ENCODE measurements at places on chromosomes 16 and 17.

DNA sequence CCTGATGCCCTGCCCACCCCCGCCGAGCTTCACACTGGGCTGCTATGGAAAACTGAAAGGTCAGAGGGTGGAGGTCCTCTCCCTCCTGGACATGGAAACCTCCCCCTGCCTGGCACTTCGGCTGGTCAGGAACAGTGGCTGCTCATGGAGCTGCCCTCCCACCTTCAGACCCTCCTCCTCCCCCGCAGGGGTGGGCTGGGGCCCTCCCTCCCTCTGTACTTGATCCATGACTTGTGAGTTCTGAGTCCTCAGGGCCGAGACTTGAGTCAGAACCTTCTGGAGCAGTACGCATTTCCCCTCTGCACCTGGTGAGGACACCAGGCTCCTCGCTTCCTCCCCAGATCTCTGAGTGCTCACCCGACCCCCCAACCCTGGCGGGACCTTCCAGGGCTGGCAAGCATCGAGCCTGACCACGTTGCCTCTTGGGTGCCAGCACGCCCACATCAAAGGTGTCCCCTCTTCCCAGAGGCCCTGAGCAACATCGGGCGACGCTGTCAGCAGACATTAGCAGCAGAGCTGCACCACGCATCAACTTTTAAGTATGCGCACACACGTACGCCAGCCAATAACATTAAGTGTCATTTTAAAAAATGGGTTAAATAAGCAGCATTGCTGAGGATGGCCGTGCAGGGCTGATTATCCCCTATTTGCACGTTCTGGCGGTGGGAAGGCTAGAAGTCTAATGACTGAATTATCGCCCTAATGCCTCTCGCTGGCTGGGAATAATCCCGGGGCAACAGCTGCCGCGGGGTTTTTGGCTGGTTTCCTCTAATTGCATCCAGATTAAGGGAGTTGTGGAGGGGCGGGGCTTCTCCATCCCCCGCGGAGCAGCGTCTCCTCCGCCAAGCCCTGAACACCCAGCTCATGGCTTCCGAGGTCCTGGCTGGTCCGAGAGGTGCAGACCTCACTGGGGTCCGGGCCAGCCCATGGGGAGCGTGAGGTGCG lies 98.0 kb downstream of the TBC1D16 start:
- H3K4me3 ChIP-seq, result no peak overlapping the region
- no peaks in the 10 kb centered on the region for H3K36me3 ChIP-seq
- H3K4me1 ChIP-seq, result peaks cover 4% of the 10 kb centered on the region
- H3K27me3 ChIP-seq, result peaks cover 20% of the 10 kb centered on the region

- no peak for DNase-seq
- peak overlapping the region; percentile 80 for H3K27ac ChIP-seq
- H3K27me3 ChIP-seq, result no peaks in the 10 kb centered on the region
- peaks cover 22% of the 10 kb centered on the region for H3K4me1 ChIP-seq
- peak overlapping the region; percentile 56 for H3K4me3 ChIP-seq
Measured at GRCh38 chr17:17793378-17794214, 43.2 kb downstream of the SREBF1 start.

- H3K36me3 ChIP-seq, result no peaks in the 10 kb centered on the region
- H3K4me1 ChIP-seq, result no peaks in the 10 kb centered on the region
- no peak overlapping the region for H3K4me3 ChIP-seq
- no peaks in the 10 kb centered on the region for H3K27me3 ChIP-seq
- no peak overlapping the region for H3K27ac ChIP-seq
Measured at GRCh38 chr17:9976283-9977179, 71.5 kb upstream of the RCVRN start.

DNA sequence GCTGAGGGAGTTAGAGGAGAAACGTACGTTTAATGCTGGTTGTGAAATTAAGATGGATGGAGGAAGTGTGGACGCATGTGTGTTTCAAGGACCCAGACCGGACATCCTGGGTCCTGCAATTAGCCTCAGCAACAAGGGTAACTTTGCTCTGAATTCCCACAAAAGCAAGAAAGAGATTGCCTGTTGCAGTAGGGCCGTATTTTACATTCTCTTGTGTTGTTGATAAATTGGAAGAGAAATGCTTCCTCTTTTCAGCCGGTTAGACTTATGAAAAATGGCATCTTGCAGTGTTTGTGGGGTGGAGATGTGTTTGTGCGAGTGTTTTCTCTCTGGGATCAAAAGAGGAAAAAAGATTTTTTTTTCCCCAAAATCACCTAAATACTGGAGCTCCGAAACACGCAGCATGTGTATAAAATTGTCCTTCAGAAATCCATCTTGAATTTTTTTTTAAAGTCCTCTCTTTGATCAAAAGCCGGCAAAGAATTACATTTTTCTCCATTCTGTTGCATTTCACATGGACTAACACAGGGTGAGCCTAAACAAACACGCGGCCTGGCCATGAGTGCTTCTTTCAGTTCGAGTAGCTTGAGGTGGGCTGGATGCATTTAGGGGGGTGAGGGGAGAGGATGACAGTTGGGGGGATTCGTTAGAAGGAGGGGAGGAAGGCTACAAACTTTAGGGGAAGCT lies 251.6 kb downstream of the C16orf95 start:
- no peak overlapping the region for H3K4me3 ChIP-seq
- no peaks in the 10 kb centered on the region for H3K4me1 ChIP-seq
- no peak overlapping the region for H3K27ac ChIP-seq
- H3K36me3 ChIP-seq, result no peaks in the 10 kb centered on the region
- H3K27me3 ChIP-seq, result peaks cover 36% of the 10 kb centered on the region

- no peaks in the 10 kb centered on the region for H3K27me3 ChIP-seq
- no peaks in the 10 kb centered on the region for H3K36me3 ChIP-seq
- no peak for DNase-seq
- no peak overlapping the region for H3K4me3 ChIP-seq
- H3K27ac ChIP-seq, result no peak overlapping the region
Measured at GRCh38 chr16:85206472-85207356, 94.4 kb upstream of the CIBAR2 start.

GRCh38 chr17:64247836-64248235 lies 15.2 kb downstream of the TEX2 start:
- no peaks in the 10 kb centered on the region for H3K4me1 ChIP-seq
- no peak overlapping the region for H3K4me3 ChIP-seq
- H3K36me3 ChIP-seq, result no peaks in the 10 kb centered on the region
- no peak overlapping the region for H3K27ac ChIP-seq

GRCh38 chr17:44049294-44050060 lies 17.0 kb downstream of the LSM12 start:
- no peak overlapping the region for H3K27ac ChIP-seq
- peaks cover 28% of the 10 kb centered on the region for H3K36me3 ChIP-seq
- no peaks in the 10 kb centered on the region for H3K27me3 ChIP-seq
- no peak for DNase-seq

DNA sequence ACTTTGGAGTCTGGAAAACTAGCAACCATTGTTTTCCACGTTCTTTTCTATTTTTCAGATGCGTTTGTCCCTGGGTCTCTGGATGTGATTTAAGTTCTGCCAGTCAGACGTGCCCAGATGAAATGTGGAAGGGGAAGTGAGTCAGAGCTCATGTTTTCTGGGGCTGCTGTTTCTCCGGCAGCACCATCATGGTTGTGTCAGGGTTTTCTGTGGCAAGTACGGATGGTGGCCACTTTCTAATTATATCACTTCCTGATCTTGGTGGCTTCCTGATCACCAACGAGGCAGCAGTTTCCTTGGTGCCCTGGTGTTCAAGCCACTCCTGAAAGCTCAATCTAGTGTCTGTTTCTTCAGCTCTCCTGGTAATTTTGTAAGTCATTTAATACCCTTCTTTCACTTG lies 31.4 kb upstream of the PMFBP1 start:
- DNase-seq, result peak; percentile 35
- no peaks in the 10 kb centered on the region for H3K27me3 ChIP-seq
- H3K4me3 ChIP-seq, result peak overlapping the region; percentile 66

GRCh38 chr16:30750876-30751465 lies 2.7 kb downstream of the PHKG2 start:
- no peak for DNase-seq
- peaks cover 30% of the 10 kb centered on the region for H3K36me3 ChIP-seq
- H3K27ac ChIP-seq, result peak overlapping the region; percentile 34
- peak overlapping the region; percentile 46 for H3K4me3 ChIP-seq

DNA sequence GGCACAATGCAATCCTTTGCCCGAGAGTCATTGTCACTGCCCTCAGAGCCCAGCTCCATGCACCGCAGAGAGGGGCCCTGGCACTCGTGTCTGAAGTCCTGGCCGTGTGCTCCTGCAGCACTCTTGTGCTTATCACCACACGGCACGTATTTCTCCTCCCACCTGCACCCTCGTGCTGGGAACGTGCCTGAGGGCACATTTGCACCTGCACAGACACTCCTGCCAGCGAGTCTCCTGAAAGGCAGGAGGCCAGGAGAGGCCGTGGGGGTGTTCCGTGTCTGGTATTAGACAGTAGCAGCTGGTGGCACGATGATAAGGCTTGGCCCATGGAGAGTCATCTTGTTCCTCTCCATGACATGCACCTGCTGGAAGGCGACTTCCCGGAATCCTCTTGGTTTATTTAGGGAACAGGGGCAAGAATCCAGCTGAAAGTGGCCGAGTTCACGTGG lies 3.4 kb upstream of the ACSF3 start:
- no peak overlapping the region for H3K27ac ChIP-seq
- H3K4me1 ChIP-seq, result peaks cover 10% of the 10 kb centered on the region
- no peak for DNase-seq
- H3K27me3 ChIP-seq, result peaks cover 22% of the 10 kb centered on the region
- H3K36me3 ChIP-seq, result peaks cover 3% of the 10 kb centered on the region

DNA sequence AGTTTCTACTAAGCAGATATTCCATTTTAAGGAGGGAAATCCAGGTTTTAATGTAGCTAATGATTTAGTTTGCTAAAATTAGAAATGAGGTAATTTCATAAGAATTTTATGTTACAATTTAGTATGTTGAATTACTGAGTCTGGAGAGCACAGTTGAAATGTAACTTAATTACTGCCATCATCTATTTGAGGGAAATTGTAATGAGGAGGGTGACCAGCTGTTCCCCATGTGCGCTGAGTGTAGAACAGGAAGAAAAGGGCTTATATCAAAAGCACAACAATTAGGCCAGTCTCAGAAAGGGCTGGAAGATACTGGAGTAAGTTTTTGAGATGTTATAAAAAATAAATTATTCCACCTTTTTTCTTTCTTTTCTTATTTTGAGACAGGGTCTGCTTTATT lies 735.1 kb upstream of the GOT2 start:
- H3K4me1 ChIP-seq, result no peaks in the 10 kb centered on the region
- DNase-seq, result no peak
- H3K27me3 ChIP-seq, result no peaks in the 10 kb centered on the region
- H3K36me3 ChIP-seq, result no peaks in the 10 kb centered on the region
- no peak overlapping the region for H3K4me3 ChIP-seq

- H3K27ac ChIP-seq, result no peak overlapping the region
- no peak overlapping the region for H3K4me3 ChIP-seq
- no peak for DNase-seq
- H3K4me1 ChIP-seq, result no peaks in the 10 kb centered on the region
- no peaks in the 10 kb centered on the region for H3K36me3 ChIP-seq
Measured at GRCh38 chr16:82177555-82177954, 7.5 kb upstream of the MPHOSPH6 start.

- H3K4me3 ChIP-seq, result peak overlapping the region; percentile 61
- peak; percentile 32 for DNase-seq
- H3K4me1 ChIP-seq, result peaks cover 73% of the 10 kb centered on the region
- no peaks in the 10 kb centered on the region for H3K27me3 ChIP-seq
- peaks cover 80% of the 10 kb centered on the region for H3K36me3 ChIP-seq
- H3K27ac ChIP-seq, result peak overlapping the region; percentile 58
Measured at GRCh38 chr16:9099131-9099625, 7.7 kb downstream of the HAPSTR1 start.

- no peak overlapping the region for H3K27ac ChIP-seq
- no peak for DNase-seq
- H3K27me3 ChIP-seq, result peaks cover 20% of the 10 kb centered on the region
- no peak overlapping the region for H3K4me3 ChIP-seq
- H3K36me3 ChIP-seq, result no peaks in the 10 kb centered on the region
Measured at GRCh38 chr17:79219208-79219935, 144.7 kb downstream of the ENGASE start.

DNA sequence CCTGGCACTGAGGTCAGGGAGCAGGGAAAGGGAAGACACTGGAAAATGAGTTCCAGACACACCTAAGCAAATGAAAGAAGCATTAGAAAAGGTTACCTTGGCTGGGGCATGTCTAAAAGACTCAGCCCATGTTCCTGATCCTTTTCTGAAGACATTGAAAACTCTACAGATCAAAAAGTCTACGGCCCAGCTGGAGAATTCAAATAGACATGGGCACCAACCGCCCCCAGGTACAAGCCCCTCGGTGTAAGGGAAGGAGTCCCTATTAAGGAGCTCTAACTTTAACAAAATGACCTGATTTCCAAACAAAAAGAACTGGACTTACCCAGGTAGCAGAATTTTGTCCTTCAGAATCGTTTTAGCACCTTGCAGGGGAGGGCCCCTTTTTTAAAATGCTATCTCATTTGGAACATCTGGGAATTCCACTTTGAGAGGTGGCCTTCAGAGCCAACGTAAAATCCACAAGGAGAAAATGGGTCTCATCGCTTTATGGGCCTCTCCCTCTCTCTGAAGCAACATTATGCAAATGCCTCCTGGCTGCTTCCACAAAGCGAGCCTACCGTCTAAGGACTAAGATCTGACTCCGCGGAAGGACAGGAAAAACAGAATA lies 43.6 kb upstream of the RBFOX3 start:
- DNase-seq, result no peak
- H3K27ac ChIP-seq, result no peak overlapping the region
- H3K4me1 ChIP-seq, result no peaks in the 10 kb centered on the region
- H3K36me3 ChIP-seq, result no peaks in the 10 kb centered on the region
- H3K4me3 ChIP-seq, result no peak overlapping the region

GRCh38 chr16:65816556-65816955 lies 549.9 kb upstream of the CDH5 start:
- no peak for DNase-seq
- H3K4me1 ChIP-seq, result no peaks in the 10 kb centered on the region
- no peaks in the 10 kb centered on the region for H3K36me3 ChIP-seq
- no peaks in the 10 kb centered on the region for H3K27me3 ChIP-seq
- no peak overlapping the region for H3K27ac ChIP-seq
- no peak overlapping the region for H3K4me3 ChIP-seq

GRCh38 chr17:70446446-70446845 lies 277.1 kb downstream of the KCNJ2 start:
- no peak for DNase-seq
- H3K36me3 ChIP-seq, result no peaks in the 10 kb centered on the region
- H3K27me3 ChIP-seq, result no peaks in the 10 kb centered on the region
- H3K4me3 ChIP-seq, result no peak overlapping the region

- H3K4me3 ChIP-seq, result no peak overlapping the region
- H3K4me1 ChIP-seq, result no peaks in the 10 kb centered on the region
- H3K27ac ChIP-seq, result no peak overlapping the region
- no peaks in the 10 kb centered on the region for H3K36me3 ChIP-seq
Measured at GRCh38 chr16:3934491-3935181, 54.1 kb upstream of the CREBBP start.

GRCh38 chr17:75975757-75976174 lies 3.2 kb downstream of the ACOX1 start:
- H3K27ac ChIP-seq, result no peak overlapping the region
- DNase-seq, result no peak
- H3K4me3 ChIP-seq, result no peak overlapping the region
- peaks cover 36% of the 10 kb centered on the region for H3K4me1 ChIP-seq

GRCh38 chr17:28226563-28227315 lies 92.3 kb upstream of the TMEM97 start:
- no peaks in the 10 kb centered on the region for H3K36me3 ChIP-seq
- DNase-seq, result no peak
- H3K27me3 ChIP-seq, result peaks cover 45% of the 10 kb centered on the region
- H3K4me3 ChIP-seq, result no peak overlapping the region
- no peak overlapping the region for H3K27ac ChIP-seq
